LHCN-M2 (cell line): ENCODE measurements at places on chromosomes 6 and 20. TPM values are rescaled to one million over a fixed set of nuclear protein-coding genes. Genes with fewer than 3 reads are reported as not detected.
A peak's percentile ranks its signal among the peaks of the same experiment; 100 is the strongest.

GRCh38 chr6:105805501-105806023 is 280.6 kb upstream of the PRDM1 start:
- DNase-seq: peak; percentile 69

PRKN gene
- total RNA-seq: 1.7 and 2.4 TPM in 2 replicates

DNA sequence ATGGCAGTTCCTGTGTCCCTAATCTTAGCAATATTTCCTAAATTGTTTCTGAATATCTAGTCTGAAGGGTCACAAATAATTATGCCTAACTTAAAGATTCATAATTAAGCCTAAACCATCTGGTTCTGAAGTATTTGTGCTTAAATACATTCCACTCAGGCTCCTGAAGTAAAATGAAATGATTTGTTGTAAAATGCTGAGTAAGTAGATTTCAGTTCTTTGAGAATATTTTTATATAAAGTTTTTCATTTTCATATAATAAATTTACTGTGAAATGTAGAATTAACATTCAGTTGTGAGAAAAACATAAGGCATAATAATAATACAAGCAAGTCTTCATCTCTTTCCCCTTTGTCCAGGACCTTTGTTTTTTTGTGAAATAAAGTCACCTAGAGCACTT is 330.6 kb upstream of the IMPG1 start:
- DNase-seq: no peak

GRCh38 chr6:93424303-93425064 is 5.1 kb upstream of the EPHA7 start:
- DNase-seq: no peak

GRCh38 chr20:9306521-9306920 is 207.9 kb upstream of the LAMP5 start:
- peak; percentile 62 for DNase-seq

GRCh38 chr20:7497985-7498384 is 442.3 kb downstream of the HAO1 start:
- DNase-seq: peak; percentile 70

DNA sequence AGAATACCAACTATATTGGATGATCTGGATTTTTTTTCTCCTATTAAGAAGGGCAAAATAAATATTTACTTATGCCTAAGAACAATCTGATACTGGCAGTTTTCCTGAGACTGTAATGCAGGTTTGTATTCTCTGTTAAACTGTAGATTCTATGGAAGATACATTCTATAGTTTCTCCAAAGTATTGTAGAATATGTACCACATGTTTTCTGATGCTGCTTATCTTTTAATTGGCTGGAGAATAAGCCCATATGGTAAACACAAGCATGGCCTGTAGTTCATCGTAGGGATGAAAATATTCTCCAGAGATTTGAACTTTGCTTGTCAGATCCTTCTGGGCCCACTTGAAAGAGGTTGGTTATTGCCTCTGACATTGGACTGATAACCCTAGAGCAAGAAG is 99.1 kb downstream of the CENPW start:
- no peak for DNase-seq

DNA sequence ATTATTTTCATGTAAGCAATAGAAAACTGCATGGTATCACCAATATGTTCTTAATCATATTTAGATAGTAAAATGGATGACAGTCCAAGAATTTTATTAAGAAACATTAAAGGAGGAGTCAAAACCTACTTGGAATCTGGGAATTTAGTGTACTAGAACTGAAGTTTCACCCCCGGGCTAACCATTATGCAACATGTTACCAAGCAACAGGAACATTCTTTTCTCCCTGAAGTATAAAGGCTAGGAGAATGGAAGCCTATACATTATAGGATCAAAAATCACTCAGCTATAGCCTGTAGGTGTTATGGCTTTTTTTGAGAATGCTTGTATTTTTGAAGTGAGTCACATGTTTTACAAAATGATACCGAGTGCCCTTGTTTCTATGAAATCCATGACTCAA is 538.3 kb downstream of the GRIK2 start:
- no peak for DNase-seq

GRCh38 chr6:154751011-154751800 is 18.0 kb downstream of the SCAF8 start:
- no peak for DNase-seq
